ENCODE measurements at places on chromosomes 5 and 9.

DNA sequence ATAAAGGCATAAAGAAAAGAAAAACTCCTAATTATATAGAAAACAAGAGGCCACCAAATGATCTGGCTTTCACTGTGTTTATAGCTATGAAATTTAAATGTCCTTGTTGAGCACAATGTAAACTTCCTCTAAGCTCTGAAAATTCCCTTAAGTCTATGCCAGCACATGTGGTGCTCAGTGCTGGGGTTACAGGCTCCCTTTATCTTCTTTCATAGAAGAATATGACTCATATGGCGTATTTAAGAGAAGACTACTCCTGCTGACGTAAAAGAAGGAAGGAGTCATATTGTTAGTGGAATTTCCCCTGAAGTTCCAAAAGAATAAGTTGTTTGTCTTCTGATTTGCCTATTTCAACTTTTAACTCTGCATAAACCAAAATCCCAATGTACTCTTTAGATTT, 30.4 kb downstream of the RNF145 start:
- no peak for DNase-seq

DNA sequence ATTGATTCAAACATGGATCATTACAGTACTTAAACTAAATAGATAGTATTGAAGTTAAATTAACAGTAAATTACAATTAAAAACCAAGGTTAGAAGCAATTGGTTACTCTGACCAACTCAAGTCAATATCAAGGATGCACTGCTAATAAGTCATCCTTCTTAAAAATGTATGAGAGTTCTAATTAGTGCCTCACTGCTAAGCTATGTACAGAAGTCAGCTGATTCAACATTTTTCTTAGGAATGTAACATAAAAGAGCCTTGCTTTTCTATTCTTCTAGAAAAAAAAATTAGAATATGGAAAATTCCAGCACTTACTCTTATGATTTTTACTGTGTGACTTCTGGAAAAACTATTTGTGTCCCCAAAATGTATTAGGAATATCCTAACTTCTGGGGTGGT, 75.7 kb upstream of the FBN2 start:
- no peak for DNase-seq

- DNase-seq, result no peak
These were observed 43.3 kb upstream of the SLCO6A1 start for GRCh38 chr5:102542057-102542456.

DNA sequence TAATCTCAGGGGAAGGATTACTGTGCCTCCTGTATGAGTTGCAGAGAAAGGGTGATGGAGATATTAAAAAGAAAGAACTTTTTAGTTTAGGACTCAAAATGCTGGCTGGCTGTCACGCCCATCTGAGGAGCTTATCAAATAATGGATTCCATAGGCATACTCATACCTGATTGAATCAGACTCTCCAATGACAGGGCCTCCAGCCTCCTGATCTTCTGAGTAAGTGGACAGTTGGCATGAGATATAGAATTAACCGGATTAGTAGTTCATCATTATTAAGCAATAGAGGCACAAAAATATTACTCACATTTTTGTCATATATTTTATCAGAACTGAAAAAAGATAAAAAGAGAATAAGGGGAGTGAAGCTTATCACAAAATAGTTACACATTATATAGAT, 157.0 kb upstream of the RASA1 start:
- no peak for DNase-seq

Measured in SW480 (cell line).